ENCODE measurements at places on chromosomes 7 and 10.

- no peak for DNase-seq
Measured at GRCh38 chr10:130021383-130021950, 57.4 kb upstream of the EBF3 start.

GRCh38 chr10:70509757-70510147, 31.2 kb downstream of the PALD1 start:
- no peak for DNase-seq

DNA sequence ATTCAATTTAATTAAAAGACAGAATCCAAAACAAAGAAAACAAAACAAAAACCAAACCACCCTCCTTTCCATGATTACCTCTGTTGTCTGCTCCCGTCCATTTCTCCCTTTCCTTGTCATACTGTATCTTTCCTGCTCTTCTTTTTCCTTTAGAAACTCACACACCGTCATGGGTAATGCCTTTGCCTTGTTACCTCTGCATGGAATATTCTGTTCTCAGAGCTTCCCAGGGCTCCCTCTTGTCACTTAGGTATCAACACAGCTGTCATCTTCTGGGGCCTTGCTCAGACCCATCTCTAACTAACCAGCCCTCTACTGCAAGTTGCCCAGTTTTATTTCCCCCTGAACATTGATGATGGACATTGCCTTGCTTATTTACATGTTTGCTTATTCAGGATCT, 30.2 kb upstream of the GIMAP8 start:
- DNase-seq, result no peak

- no peak for DNase-seq
Measured at GRCh38 chr10:79074732-79075131, 6.0 kb downstream of the ZMIZ1 start.

DNA sequence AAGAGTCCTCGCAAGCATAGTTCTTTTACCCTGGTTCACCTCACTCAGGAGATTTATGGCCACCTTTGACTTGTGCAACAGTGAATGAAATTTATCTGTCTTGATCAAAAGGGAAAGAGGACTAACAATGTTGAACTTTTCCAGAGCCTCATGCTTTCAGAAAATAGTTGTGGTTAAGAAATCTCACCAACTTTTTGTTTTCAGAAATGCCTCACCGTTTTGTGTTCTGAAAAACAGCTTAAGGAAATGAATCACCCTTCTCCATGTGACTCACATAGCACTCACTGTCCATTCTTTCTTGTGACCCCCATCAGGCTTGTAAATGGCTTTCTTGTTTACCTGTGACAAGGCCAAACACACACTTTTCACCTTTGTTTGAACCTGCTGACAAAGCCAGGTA, 148.6 kb upstream of the FAM3C start:
- no peak for DNase-seq

- no peak for DNase-seq
Measured at GRCh38 chr10:104895981-104896380, 254.9 kb downstream of the SORCS3 start.

DNA sequence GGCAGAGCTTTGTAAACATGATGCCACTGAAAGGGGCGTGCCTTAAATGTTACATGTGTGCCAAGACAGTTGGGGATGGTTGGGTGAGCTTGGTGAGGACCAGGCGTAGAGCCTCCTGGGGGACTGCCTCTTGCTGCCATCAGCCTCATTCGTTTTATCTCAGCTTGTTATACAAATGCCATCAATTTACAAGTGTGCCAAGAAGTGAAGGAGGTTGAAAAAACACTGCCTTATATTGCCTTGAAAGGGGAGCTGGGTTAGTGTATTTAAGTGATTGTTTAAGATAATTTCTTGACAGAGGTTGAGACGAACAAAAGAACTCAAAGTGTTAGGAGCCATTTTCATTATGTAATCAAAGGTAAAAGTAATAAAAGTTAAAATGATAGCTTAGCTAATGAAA, 354.7 kb downstream of the PHTF2 start:
- no peak for DNase-seq

GRCh38 chr7:157472311-157473050, 135.7 kb downstream of the DNAJB6 start:
- no peak for DNase-seq

GRCh38 chr10:13717571-13717935, 130.8 kb downstream of the PRPF18 start:
- DNase-seq, result no peak

- DNase-seq, result no peak
Measured at GRCh38 chr7:25279705-25280104, 51.4 kb upstream of the NPVF start.

DNA sequence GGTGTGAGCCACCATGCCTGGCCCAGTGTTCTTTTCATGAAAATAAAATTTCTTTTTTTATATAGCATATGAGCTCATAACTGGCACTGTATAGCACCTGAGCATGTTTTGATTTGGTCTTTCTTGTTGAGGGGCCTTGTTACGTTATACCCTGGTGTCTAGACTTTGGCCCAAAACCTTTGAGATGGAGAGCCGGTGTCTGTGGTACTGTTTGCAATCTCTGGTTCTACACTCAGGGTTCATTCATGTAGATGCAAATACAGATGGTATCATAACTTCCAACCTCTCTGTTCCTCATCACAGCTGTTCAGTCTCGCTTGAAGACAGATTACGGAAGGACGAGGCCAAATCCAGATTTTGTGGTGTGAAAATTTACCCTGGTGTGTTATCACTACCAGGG, at the start of gene TAS2R5:
TAS2R5 (plus strand) TSS at position 301 of the 400 bp plus-strand sequence. CDS start 145 bp downstream, outside the sequence.
- no peak for DNase-seq

DNA sequence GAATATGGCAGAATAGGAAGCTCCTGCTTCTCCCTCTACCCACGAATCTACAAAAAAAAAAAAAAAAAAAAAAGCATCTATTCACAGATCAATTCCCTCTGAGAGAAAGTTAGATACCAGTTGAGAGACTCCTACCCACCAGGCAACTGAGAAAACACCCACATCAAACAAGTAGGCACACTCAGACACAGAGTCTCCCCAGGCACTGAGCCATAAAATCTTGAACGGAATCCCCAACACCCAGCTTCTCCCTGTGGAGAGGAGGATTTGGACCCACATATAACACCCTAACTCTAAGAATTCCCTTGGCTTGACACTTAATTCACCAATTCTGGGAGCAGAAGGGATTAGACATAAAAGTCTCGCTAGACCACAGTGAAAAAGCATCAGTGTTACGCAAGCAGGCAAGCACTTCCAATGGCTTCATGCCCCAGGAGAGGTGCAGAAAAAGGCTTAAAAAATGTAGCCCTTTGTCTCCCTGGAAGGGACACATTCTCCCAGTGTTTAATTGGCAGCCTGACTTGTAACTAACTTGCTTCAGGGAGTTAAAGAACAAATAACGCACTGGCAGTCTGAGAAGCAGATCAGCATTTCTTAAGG, 192.2 kb downstream of the ELAPOR2 start:
- DNase-seq, result no peak

- DNase-seq, result no peak
Measured at GRCh38 chr10:475709-476454, 213.6 kb downstream of the DIP2C start.

GRCh38 chr7:18165166-18165565, 137.5 kb upstream of the PRPS1L1 start:
- no peak for DNase-seq

DNA sequence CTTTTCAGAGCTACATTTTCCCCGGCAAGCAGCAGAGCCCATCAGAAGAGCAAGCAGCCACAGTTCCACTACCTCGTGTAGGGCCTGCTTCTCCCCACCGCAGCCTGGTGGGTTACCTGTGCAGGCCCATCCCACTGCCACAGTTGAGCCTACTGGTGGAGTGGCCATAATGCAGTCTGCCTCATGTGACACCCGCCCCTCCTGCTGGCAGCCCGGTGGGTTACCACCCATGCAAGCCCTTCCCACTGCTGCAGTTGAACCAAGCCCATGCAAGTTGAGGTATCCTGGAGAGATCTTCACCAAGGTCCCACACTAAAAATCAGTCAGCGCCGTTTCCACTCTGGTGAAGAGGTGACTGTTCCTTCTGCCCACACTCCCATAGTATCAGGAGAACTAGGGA, 32.1 kb upstream of the CNNM1 start:
- no peak for DNase-seq

GRCh38 chr10:110219884-110220283, 12.5 kb downstream of the MXI1 start:
- no peak for DNase-seq

- DNase-seq, result no peak
Measured at GRCh38 chr7:104264285-104264684, 56.5 kb upstream of the ORC5 start.

DNA sequence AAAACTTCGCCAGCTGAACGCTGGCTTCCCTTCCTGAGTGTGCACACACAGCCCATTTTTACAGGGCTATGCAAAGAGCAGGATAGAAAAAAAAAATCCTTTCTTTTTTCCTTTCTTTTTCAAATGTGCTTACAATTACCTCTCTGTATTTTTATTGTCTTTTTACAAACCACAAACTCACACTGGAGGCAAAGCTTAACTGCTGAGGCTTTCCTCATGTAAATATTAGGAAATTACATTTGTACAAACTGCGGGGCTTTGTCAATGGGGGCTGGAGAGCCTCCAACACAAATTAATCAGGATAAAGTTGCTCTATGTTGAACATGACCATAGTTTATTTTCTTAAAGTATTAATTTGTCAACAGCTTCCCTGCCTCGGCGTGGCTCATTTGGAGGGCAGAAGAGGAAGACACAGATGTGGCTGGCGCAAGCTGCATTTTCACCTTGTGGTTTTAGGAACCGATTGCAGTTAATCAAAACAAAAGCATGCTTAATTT, 411.7 kb upstream of the MKI67 start:
- no peak for DNase-seq

DNA sequence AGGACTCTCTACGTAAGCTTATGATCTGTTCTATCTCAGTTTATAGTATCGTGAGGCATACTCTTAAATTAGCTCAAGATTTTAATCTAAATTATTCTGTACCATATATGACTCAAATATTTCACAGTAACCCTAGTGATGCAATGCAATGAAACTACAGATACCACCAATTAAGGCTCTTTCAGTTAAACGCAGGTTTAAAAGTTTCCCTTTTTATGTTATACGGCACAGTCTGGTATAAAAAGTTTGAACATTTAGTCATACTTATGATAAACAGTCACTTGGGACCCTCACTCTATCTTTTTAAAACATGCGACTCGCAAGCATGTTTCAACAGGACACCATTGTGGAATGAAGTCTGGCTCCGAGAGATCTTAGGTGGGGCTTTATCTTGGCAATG, 107.2 kb downstream of the CDK6 start:
- DNase-seq, result no peak

- DNase-seq, result no peak
Measured at GRCh38 chr10:49499305-49499851, 39.5 kb downstream of the ERCC6 start.

DNA sequence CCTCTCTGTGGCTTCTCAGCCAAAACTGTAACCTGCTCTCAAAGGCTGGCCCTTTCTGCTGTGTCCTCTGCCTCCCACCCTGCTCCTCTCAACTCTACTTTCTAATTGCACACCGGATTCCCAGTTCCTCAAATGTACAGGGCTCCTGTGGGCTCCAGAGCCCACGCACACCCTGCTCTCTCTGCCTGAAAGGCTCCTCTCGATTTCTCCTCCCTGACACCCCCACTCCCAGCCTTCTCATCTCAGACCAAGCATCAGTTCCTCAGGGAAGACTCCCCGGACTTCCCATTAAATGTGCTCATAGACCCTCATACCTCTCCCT, 111.7 kb upstream of the STEAP1B start:
- DNase-seq, result no peak

- DNase-seq, result no peak
Measured at GRCh38 chr10:87750001-87750671, 67.9 kb downstream of the ATAD1 start.

GRCh38 chr10:31876652-31877352, 51.8 kb downstream of the ARHGAP12 start:
- DNase-seq, result no peak

GRCh38 chr10:78890506-78890905, 178.3 kb upstream of the ZMIZ1 start:
- DNase-seq, result no peak

DNA sequence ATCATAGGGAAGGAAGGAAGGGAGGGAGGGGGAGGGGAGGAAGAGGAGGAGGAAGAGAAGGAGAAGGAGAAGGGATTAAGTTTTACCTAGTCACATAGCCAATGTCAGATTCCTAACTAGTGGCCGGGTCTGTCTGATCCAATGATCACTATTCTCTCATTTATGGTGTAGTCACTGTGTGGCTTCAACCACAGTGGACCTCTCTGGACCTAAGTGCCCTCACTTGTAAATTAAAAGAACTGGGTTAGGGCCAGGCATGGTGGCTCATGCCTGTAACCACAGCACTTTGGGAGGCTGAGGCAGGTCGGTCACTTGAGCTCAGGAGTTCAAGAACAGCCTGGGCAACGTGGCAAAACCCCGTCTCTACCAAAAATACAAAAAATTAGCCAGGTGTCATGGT, 6.6 kb upstream of the SERPINE1 start:
- no peak for DNase-seq

- no peak for DNase-seq
Measured at GRCh38 chr7:99380032-99380822, 5.7 kb downstream of the ARPC1B start.

DNA sequence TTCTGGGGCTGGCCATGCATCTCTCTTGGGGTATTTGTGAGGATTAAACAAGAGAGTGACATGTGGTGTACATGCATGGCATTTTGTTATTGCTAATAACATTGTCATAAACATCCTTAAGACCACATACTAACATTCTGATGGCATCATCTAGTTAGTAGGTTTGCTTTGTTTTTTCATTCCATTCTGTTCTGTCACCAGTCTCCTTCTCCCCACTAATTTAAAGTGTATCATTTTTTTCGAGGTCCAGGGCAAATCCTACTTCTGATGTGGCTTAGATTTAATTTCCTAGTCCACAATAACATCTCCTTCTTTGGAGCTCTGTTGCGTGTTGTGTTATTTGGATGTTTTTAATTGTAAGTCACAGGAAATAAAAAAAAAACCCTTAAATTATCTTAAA, 248.1 kb downstream of the LRMDA start:
- DNase-seq, result no peak

DNA sequence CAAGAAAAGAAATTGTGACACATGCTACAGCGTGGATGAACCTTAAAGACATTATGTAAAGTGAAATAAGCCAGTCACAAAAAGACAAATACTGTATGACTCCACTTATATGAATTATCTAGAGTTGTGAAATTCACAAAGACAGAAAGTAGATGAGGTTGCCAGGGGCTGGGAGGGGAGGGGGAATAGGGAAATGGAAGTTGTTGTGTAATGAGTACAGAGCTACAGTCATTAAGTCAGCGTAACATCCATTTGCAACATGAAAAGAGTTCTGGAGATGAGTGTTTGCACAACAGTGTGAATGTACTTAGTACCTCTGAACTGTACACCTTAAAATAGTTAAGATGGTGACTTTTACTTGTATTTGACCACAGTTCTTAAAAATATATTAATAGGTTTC, 112.1 kb upstream of the CDK1 start:
- DNase-seq, result no peak

Measured in activated CD8-positive, alpha-beta memory T cell treated with anti-CD3 and anti-CD28 coated beads for 1 hour (primary cell).